ENCODE measurements at places on chromosomes 6 and 20. TPM values are rescaled to one million over a fixed set of nuclear protein-coding genes. Genes with fewer than 3 reads are reported as not detected.

SYCP2L gene
- under 0.01 TPM for total RNA-seq

CDK19 gene
- total RNA-seq = 11.2 TPM

MYCT1 gene
- under 0.01 TPM for total RNA-seq

TAGAP gene
- total RNA-seq = not detected

CEP85L gene
- total RNA-seq = 18.5 TPM

TMEM200A gene
- total RNA-seq = 44.2 TPM

CDSN gene
- not detected for total RNA-seq

ANKRD66 gene
- not detected for total RNA-seq

C20orf144 gene
- under 0.01 TPM for total RNA-seq

BTNL2 gene
- total RNA-seq = not detected

Measured in fibroblast of lung (primary cell).